Lung (tissue), 17 donors: ENCODE measurements at places on chromosomes 5 and 9. TPM values are rescaled to one million over a fixed set of nuclear protein-coding genes. Genes with fewer than 3 reads are reported as not detected.

DNA sequence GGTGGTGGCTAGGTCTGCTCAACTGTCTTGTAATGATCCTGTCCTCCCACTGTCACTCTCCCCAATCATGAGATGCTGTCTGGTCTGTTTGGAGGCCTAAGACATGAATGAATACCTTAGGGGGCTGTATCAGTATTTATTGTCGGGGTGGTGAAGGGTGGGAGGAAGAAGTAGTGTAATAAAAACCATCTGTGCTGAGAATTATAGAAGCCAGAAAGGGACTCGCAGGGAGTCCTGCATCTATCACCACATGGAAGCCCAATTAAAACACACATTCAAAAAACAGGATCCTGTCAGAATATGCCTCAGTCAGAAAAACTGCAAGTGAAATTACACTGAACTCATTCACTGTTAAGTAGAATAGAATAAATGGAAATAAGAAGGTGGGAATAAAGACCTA, 1134.3 kb upstream of the C9orf72 start:
- no peaks in the 10 kb centered on the region for H3K4me1 ChIP-seq
- H3K36me3 ChIP-seq: no peaks in the 10 kb centered on the region
- DNase-seq: no peak
- H3K4me3 ChIP-seq: no peak overlapping the region
- no peak overlapping the region for H3K27ac ChIP-seq
- no peaks in the 10 kb centered on the region for H3K27me3 ChIP-seq

DNA sequence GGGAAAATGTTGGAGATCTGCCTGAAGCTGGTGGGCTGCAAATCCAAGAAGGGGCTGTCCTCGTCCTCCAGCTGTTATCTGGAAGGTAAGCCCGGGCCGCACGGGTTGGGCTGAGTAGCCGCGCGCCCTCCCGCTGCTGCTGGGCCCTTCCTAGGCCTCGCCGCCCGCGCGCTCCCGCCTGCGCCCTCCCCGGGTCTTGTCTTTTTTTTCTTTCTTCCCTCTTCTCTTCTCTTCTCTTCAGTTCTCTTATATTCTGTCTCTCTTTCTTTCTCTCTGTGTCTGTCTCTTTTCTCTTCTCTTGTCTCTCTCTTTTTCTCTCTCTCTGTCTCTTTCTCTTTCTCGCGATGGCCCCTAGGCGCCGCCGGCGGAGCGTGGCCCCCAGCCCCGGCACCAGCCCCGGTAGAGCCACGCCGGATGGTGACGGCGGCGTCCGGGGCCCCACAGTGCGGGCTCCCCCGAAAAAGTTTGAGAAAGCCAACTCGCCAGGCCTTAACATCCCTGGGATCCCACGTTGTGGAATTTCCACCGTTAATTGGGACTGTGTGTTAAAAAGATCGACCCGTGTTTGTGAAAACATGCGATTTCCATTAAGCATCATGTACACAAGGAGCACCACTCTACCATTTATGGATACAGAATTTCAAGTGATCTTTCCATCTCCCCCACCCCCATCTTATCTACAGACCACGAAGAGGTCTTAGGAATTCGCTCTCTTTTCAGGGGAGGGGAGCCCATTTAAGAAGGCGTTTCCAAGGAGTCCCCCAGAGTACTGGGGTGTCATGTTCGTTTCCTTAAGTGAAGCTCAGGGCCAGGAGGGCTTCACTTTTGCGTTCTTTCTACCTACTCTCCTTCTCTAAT, 616 bp downstream of the ABL1 start:
- no peaks in the 10 kb centered on the region for H3K27me3 ChIP-seq
- peak; percentile 76 for DNase-seq
- H3K4me3 ChIP-seq: peak overlapping the region; percentile 78
- peak overlapping the region; percentile 96 for H3K27ac ChIP-seq
- no peaks in the 10 kb centered on the region for H3K36me3 ChIP-seq
- H3K4me1 ChIP-seq: peaks cover 64% of the 10 kb centered on the region

GRCh38 chr5:16961131-16961530, 25.0 kb upstream of the MYO10 start:
- no peaks in the 10 kb centered on the region for H3K27me3 ChIP-seq
- DNase-seq: no peak
- no peak overlapping the region for H3K4me3 ChIP-seq

DNA sequence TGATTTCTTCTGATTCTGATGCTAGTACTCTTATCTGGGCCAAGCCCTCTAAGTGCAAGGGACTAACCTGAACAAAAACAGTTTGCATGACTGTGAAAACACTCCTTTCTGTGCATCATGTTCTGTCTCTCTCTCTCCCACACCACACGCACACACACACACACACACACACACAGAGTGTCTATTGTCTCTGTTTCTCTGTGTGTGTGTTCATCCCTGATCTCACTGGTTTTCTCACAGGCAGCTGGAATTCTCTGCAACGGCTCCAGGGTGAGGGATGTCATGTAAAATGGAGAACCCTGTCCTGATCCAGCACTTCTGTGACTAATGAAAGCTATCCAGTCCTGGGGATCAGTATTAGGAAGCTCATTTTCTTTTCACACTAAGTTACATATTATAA, 453.1 kb upstream of the RGMB start:
- no peaks in the 10 kb centered on the region for H3K4me1 ChIP-seq
- H3K27ac ChIP-seq: no peak overlapping the region
- no peaks in the 10 kb centered on the region for H3K36me3 ChIP-seq

SUSD3 gene
- 9.7 TPM for polyA plus RNA-seq

LECT2 gene
- not detected for polyA plus RNA-seq

DNA sequence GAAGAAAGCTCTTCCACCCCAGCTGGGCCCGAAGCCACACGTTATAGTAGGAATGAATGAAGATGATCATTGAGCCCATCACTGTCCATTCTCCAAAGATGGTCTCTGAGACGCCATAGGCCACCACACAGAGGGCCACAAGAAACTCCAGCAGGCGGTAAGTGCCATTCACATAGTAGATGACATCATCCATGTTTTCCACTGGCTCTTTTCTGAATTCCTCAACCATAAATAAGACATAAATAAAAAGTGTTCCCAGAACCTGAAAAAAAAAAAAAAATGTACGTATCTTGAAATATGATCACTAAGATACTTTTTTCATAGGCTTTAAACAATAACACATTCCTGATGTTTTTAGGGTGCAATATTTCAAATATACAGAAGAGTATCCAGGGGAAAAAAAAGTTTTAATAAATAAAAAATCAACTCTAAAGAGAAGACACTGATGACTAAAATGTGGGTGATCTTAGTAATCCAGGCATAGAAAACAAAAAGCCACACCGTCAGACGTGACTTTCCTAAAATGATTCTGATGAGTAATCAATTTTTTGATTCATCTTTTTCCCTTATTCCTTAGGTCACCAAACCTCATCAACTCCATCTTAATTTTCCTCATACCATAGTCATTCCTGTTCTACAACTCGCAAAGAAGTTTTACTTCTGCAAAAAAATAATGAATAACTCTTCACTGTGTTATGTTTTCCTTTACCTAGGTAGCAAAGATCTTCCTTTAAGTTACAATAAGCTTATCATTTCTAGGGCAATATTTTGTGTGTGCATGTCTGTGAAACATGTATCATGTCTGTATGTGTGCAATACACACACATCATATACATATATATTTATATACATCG, 47.8 kb downstream of the RNF145 start:
- H3K27me3 ChIP-seq: no peaks in the 10 kb centered on the region
- DNase-seq: no peak
- no peaks in the 10 kb centered on the region for H3K4me1 ChIP-seq
- no peak overlapping the region for H3K4me3 ChIP-seq

AQP7 gene
- polyA plus RNA-seq: 0.80 TPM

GRCh38 chr5:133444711-133445110, 167.6 kb downstream of the FSTL4 start:
- no peak overlapping the region for H3K27ac ChIP-seq
- no peak overlapping the region for H3K4me3 ChIP-seq
- no peaks in the 10 kb centered on the region for H3K36me3 ChIP-seq
- no peaks in the 10 kb centered on the region for H3K4me1 ChIP-seq
- no peak for DNase-seq

DNA sequence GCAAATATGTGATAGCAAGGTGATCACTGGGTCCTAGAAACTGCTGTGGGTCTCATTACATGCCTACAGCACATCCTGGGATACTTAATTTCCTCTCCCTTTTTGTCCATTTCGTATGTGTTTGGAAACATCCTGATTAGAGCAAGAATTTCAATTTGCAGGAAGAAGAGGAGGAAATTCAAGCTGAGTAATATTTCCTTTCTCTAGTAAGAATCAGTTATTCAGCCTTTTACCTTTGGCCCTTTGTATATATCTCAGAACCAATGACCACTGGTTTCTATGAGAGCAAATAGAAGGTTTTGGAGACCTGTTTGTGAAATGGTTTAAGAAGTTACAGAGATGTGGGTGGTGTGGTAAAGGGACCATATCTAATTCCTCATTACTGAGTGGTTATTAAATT, 171.6 kb downstream of the RMI1 start:
- H3K27ac ChIP-seq: no peak overlapping the region
- H3K27me3 ChIP-seq: no peaks in the 10 kb centered on the region
- H3K36me3 ChIP-seq: no peaks in the 10 kb centered on the region

- DNase-seq: no peak
- no peaks in the 10 kb centered on the region for H3K36me3 ChIP-seq
- H3K4me1 ChIP-seq: peaks cover 18% of the 10 kb centered on the region
- H3K27ac ChIP-seq: no peak overlapping the region
- no peaks in the 10 kb centered on the region for H3K27me3 ChIP-seq
These were observed 190.6 kb upstream of the MSX2 start for GRCh38 chr5:174533751-174534241.

PPP1R26 gene
- polyA plus RNA-seq: 9.3 TPM

DNA sequence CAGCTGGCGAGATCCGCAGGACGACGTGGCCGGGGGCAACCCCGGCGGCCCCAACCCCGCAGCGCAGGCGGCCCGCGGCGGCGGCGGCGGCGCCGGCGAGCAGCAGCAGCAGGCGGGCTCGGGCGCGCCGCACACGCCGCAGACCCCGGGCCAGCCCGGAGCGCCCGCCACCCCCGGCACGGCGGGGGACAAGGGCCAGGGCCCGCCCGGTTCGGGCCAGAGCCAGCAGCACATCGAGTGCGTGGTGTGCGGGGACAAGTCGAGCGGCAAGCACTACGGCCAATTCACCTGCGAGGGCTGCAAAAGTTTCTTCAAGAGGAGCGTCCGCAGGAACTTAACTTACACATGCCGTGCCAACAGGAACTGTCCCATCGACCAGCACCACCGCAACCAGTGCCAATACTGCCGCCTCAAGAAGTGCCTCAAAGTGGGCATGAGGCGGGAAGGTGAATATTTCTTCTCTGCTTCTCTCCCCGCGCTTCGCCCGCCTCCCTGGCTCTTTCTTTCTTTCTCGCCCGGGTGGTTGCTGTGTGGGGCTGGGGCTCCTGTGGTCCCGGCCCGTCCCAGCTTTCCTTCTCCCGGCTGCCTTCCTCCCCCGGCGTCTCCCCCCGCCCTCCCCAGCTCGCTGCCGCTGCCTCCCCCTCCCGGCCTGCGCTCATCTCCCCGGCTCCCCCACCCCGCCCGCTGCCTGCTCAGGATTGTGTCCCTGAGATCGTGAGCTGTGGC, 2.2 kb downstream of the NR2F1 start:
- peaks cover 22% of the 10 kb centered on the region for H3K36me3 ChIP-seq
- peak overlapping the region; percentile 77 for H3K4me3 ChIP-seq
- peak overlapping the region; percentile 82 for H3K27ac ChIP-seq
- DNase-seq: no peak
